DMS53 (cell line): ENCODE measurements at places on chromosomes 11 and 22.
A peak's percentile ranks its signal among the peaks of the same experiment; 100 is the strongest.

GRCh38 chr11:6238902-6239301, at the start of gene CNGA4:
CNGA4 (plus strand) TSS chr11:6239089; CDS start chr11:6239207, 118 bp downstream.
- peak; percentile 47 for DNase-seq

GRCh38 chr11:79018371-79018849, 422.4 kb downstream of the TENM4 start:
- DNase-seq: no peak

- no peak for DNase-seq
Observed at GRCh38 chr11:1558775-1559110, 13.3 kb downstream of the DUSP8 start.

DNA sequence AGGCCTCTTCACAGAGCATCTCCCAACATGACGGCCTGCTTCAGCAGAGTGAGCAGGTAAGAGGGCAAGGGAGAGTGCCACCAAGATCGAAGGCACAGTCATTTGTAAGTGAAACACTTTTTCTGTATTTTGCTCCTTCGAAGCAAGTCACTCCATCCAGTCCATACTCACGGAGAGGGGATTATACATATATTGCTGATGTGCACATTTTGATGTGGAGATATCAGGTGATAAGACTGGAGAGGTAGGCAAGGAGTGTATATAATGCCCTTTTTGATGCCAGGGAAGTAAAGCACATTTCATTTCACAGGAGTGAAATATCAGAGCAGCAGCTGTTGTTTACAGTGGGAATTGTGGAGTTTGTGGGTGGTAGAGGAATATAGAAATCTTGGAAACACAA, 11.2 kb downstream of the PTS start:
- no peak for DNase-seq

GRCh38 chr22:50417411-50418210, 57.2 kb downstream of the SBF1 start:
- DNase-seq: no peak

- no peak for DNase-seq
Observed at GRCh38 chr11:111395749-111396148, 16.7 kb upstream of the POU2AF1 start.

DNA sequence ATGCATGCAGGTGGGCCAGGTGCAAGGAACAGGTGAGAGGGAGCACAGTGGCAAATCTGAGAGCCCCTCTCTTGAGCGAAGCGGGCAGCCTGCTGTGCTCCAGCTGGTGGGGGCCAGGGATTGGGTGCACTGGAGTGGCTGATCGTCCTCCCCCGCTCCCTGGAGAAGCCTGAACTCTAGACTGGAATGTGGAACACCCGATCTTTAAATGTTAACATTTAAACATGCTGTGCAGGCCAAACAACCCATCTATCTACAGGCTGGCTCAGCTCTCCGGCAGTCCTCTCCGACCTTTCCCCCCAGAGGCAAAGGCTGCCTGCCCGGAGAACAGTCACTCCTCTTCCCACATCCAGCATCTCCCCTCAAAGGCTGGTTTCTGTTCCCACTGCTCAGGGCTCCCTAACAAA, 5.1 kb downstream of the MRGPRF start:
- DNase-seq: no peak

DNA sequence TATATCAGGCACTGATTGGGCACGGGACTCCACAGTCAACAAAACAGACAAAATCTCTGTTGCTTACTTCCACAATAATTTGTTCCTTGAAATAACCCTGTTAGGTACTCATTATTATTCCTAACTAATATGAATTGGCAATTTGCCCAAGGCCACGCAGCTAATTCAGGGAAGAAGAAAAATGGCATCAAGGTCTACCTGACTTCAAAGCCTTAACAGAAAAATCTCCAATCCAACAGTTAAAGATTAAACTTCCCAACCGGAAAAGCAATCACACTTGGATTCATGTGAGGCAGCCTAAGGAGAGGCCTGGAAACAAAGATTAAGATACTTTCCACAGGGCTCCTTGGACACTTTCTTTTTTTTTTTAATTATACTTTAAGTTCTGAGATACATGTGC, 68.9 kb downstream of the PRCP start:
- no peak for DNase-seq

GRCh38 chr11:31141789-31142188, 227.8 kb downstream of the DCDC1 start:
- no peak for DNase-seq

GRCh38 chr11:34860518-34860917, 55.7 kb downstream of the APIP start:
- no peak for DNase-seq

GRCh38 chr11:64372802-64373597, 14.0 kb downstream of the RPS6KA4 start:
- DNase-seq: peak; percentile 97

DNA sequence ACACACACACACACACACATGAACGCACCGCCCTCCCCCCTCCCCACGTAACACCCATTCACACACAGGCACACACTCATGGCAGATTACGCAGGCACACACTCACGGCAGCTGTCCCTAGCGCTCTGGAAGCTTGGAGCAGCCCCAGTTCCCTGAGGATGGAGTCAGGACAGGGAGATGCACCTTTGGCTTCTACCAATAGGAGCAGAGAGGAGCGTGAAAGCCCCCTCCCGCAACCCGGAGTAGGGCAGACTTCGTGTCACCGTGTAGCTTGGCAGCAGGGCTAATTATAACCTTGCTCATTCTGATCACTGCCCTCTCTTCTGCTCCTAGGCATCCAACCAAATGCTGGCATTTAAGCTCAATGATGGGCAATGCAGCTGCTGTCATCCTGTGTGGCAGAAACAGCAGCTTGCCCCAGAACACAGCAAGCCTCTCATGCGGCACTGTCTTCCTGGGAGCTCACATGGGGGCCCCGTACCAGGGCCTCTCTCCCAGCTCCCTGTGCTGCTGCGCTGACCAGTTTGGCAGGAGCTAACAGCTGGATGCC, 31.9 kb downstream of the ANKK1 start:
- no peak for DNase-seq

DNA sequence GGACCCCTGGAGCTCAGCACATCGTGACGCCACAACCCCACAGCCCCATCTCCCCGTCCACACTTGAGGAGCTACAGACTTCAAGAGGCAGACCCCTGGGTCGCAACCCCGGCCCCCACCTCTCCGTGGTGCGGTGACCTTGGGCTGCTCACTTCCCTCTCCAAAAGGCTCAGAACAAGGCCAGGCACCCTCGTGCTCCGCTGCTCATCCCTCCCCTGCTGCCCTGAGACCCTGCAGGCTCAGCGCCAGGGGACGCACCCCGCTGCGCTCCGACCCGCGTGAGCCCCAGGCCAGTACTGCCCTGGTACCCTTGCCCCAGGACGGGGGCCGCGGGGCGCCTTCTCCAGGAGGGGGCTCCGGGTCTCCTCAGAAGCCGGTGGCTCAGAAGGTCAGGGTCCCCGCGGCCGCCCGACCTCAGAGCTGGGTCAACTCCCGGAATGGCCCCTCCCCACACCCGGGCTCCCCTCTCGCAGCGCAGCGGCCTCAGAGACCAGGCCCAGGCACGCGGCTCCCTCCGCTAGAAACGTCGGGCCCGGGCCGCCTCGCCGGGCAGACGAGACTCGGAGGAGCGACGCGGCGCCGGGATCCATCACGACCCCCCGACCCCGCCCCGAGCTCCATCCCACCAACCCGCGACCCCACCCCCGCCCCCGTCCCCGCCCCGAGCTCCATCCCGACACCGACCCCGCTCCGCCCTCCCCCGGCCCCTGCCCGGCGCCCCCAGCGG, 563 bp downstream of the GATD1 start:
- DNase-seq: peak; percentile 78

DNA sequence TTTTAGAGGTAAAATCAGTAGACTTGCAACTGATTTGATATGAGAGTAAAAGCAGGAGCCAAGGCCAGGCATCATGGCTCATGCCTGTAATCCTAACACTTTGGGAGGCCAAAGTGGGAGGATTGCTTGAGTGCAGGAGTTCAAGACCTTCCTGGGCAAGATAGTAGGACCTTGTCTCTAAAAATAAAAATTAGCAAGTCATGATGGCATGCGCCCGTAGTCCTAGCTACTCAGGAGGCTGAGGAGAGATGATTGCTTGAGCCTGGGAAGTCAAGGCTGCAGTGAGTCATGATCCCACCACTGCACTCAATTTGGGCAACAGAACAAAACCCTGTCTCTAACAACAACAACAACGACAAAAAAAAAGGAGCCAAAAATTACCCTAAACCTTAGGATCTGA, 13.5 kb downstream of the SGSM3 start:
- no peak for DNase-seq

DNA sequence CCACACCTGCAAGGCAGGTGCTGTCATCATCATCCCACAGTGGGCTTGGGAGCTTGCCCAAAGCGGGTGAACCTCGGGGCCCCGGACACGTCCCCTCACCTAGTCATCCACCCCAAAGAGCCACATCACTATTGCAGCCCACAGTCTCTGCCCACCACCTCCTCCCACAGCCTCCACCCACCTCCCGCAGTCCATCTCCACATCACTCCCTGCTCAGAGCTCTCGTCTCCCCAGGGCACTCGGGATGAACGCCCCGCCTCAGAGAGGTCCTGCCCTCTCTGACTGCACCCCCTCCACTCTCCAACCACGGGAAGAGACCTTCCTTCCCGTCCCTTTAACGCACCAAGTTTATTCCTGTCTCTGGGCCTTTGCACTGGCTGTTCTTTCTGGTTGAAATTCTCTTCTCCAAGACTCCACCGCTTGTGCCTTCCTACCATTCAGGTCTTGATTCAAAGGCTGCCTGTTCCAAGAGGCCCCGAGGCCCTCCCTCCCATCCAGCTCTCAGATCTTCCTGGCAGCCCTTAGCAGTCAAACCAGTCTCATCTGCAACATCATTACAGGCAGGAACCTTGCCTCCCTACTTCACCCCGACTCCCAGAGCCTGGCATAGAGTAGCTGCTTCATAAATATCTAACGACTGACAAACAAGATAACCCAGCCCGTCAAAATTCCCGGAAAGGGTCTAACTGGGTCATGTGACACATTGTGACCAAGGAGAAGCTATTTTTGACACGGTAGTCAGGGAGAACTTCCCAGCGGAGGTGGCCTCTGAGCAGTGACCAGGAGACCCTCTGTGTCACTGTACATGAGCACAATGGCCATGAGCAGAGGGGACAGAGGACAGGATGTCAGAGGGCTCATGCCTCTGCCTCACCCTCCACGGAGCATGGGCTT, 11.1 kb downstream of the KCNJ4 start:
- DNase-seq: no peak

GRCh38 chr11:93905384-93905783, 55.0 kb upstream of the VSTM5 start:
- DNase-seq: no peak

GRCh38 chr11:109791337-109791736, 301.9 kb upstream of the ZC3H12C start:
- DNase-seq: no peak

- DNase-seq: no peak
Observed at GRCh38 chr11:67211656-67212436, 54.4 kb upstream of the GRK2 start.

DNA sequence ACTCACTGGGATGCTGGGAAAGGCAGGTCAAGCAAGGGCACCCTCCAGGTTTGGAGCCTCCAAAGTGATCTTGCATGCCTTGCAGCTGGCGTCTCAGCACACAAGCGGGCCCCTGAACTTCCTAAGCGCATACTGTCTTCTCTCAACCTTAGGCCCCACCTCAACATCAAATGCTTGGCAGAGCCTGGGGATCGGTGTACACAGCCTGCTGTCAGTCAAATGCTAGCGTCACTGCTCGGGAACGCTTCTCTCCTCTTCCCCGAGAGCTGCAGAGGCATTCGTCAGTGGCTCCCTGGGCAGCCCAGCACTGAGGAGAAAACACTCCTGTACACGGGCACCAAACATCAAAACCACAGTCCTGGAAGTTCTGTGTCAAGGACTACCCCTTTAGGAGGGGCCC, 124.9 kb downstream of the C11orf58 start:
- no peak for DNase-seq

GRCh38 chr11:64207256-64208085, 950 bp downstream of the FERMT3 start:
- DNase-seq: no peak
